ENCODE measurements at places on chromosomes 1 and 21. TPM values are rescaled to one million over a fixed set of nuclear protein-coding genes. Genes with fewer than 3 reads are reported as not detected.

The CAPN8 gene
- polyA plus RNA-seq: 2.7 TPM

The LCE2A gene
- not detected for polyA plus RNA-seq

DNA sequence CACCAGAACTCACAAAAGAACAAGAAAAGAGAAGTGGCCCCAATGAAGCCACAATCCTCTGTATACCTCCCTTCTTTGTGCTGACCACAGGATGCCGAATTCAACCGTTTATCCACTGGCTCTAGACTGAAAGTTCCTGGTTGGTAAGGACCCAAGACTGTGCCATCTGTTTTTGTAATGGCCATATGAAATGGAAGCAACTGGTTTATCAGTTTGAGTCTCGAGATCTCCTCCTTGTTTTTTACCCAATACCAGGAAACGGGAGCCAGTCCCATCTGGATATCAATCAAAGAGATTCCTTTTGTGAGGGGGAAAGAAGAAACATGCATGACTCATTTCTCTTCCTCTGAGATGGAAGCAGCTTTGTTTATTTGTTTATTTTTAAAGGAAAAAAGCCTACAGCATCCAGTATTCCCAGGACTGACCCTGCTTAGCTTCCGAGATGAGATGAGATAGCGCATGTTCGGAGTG is 32.4 kb upstream of the ZNF124 start:
- DNase-seq: no peak

DNA sequence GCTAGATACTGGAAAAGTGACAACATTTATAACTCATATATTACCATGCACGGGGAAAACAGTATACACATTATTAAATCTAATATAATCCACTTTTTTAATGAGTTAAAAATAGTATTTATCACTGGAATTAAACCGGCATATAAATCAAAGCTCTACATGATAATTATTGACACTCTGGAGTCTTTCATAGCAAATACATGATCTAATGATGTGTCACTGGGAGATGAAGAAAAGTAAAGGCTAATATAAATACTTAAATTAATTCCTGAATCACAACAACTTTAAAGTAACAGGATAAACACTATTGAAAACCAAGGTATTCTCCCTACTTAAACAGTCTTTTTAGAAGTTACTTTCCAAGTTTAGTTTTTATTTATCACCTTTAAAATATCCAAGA is 52.4 kb upstream of the ASPM start:
- DNase-seq: no peak

GRCh38 chr21:14405962-14406361 is 23.0 kb upstream of the HSPA13 start:
- DNase-seq: no peak
